ENCODE measurements at places on chromosomes 5 and 9. TPM values are rescaled to one million over a fixed set of nuclear protein-coding genes. Genes with fewer than 3 reads are reported as not detected.

The EGFLAM gene
- total RNA-seq, result 0.08 TPM

The OGN gene
- total RNA-seq, result 140 TPM

The KIF4B gene
- total RNA-seq, result not detected

The ABO gene
- total RNA-seq, result not detected

The DOLK gene
- 27.4 TPM for total RNA-seq

The C9orf153 gene
- total RNA-seq, result 0.45 TPM

The NUDT2 gene
- 18.4 TPM for total RNA-seq

The TMOD1 gene
- 0.18 TPM for total RNA-seq

The TMEM141 gene
- total RNA-seq, result 30.8 TPM

The TAL2 gene
- not detected for total RNA-seq

The CHD1 gene
- total RNA-seq, result 44.4 TPM

The VLDLR gene
- total RNA-seq, result 41.3 TPM

The ORM2 gene
- total RNA-seq, result not detected

The PDE6A gene
- total RNA-seq, result not detected

The IGFBPL1 gene
- total RNA-seq, result not detected

The CAMK2A gene
- 0.09 TPM for total RNA-seq

The DPYSL3 gene
- total RNA-seq, result 89.6 TPM

The ADAMTS19 gene
- not detected for total RNA-seq

The UTP15 gene
- total RNA-seq, result 31.2 TPM

The ZDHHC21 gene
- 11.8 TPM for total RNA-seq

The CARTPT gene
- not detected for total RNA-seq

The AHRR gene
- total RNA-seq, result 8.8 TPM

The SPATA31E1 gene
- total RNA-seq, result not detected

The CDH9 gene
- total RNA-seq, result 0.16 TPM

The C5orf63 gene
- 4.0 TPM for total RNA-seq

The CER1 gene
- not detected for total RNA-seq

The IL3 gene
- not detected for total RNA-seq

The SHOC1 gene
- total RNA-seq, result 0.09 TPM

The BRD9 gene
- 119 TPM for total RNA-seq

The TIMD4 gene
- total RNA-seq, result not detected

The GLRA1 gene
- total RNA-seq, result not detected

The NUTM2G gene
- not detected for total RNA-seq

Measured in fibroblast of the aortic adventitia (primary cell).